ENCODE measurements at places on chromosomes 11 and 22. TPM values are rescaled to one million over a fixed set of nuclear protein-coding genes. Genes with fewer than 3 reads are reported as not detected.

- no peak for DNase-seq
Measured at GRCh38 chr11:33172996-33173395, 11.7 kb upstream of the CSTF3 start.

RBMXL2 gene
- total RNA-seq = not detected

DNA sequence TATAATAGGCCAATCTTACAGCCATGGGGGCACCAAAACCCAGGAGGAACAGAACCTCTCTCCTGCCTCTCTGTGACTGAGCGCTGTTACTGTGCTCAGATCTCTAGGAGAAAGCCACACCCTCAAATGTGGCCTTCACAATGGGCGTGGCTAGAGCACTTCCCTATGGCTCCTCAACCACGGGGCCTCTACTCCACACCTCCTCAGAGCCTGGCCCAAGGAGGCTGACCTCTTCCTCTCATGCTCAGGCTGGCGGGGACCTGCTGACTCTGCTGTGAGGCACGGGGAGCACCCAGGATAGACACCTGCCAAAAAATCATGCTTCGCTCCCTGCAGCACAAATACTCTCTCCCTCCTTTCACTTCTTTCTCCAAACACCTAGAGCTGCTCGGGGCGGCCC, 41.0 kb downstream of the C11orf58 start:
- no peak for DNase-seq

GRCh38 chr11:102640946-102641345, 15.8 kb upstream of the MMP20 start:
- no peak for DNase-seq

Measured in gastrocnemius medialis (tissue), 4 donors.